ENCODE measurements at places on chromosomes 2 and 18.
A peak's percentile ranks its signal among the peaks of the same experiment; 100 is the strongest.

DNA sequence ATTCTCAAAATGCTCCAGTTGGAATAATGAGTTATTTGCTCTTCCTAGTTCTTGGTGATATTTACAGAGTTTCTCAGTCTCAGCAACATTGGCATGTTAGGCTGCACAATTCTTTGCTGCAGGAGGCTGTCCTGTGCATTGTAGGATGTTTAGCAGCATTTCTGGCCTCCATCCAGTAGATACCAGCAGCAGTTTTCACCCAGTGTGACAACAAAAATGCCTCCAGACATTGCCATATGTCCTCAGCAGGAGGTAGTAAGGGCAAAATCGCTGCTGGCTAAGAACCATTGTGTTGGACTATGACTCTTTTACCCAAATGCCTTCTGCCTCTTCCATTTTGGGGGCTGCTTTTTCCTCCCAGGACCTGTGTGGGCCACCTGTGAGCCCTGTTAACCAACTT is 50.4 kb downstream of the PAX8 start:
- DNase-seq, result no peak

GRCh38 chr2:64837116-64837731 is 152.0 kb upstream of the SLC1A4 start:
- no peak for DNase-seq

DNA sequence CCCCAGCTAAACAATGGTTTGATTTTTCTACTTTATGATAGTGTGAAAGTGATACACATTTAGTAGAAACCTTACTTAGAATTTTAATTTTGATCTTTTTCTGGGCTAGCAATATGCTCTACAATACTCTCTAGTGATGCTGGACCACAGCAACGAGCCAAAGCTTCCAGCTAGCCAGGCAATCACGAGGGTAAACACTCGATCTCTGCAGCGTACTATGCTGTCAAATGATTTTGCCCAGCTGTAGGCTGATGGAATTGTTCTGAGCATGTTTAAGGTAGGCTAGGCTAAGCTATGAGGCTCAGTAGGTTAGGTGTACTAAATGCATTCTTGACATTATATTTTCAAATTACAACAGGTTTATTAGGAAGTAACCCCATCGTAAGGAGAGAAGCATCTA is 207.5 kb downstream of the LRRTM4 start:
- DNase-seq, result no peak

- no peak for DNase-seq
Observed at GRCh38 chr2:236811062-236811656, 241.5 kb downstream of the ACKR3 start.

- DNase-seq, result no peak
Observed at GRCh38 chr18:75407468-75408437, 19.8 kb downstream of the SMIM21 start.

DNA sequence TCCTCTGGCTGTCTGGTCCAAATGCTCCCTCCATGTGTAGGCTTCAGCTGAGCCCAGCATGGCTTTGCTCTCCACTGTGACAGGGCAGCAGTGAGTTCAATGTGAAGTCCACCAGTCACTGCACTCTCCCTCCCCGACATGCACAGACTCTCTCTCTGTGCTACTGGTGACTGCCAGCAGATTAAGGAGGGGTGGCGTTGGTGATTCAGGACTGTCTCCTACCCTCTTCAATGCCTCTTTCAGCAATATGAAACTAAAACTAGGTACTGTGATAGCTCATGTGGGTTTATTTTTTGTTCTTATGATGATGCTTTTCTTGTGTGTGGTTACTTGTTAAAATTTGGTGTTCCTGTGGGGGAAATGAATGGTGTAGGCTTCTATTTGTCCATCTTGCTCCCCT is 201.0 kb upstream of the RBMS1 start:
- peak; percentile 58 for DNase-seq

GRCh38 chr2:156396126-156396525 is 40.1 kb upstream of the GPD2 start:
- DNase-seq, result no peak

DNA sequence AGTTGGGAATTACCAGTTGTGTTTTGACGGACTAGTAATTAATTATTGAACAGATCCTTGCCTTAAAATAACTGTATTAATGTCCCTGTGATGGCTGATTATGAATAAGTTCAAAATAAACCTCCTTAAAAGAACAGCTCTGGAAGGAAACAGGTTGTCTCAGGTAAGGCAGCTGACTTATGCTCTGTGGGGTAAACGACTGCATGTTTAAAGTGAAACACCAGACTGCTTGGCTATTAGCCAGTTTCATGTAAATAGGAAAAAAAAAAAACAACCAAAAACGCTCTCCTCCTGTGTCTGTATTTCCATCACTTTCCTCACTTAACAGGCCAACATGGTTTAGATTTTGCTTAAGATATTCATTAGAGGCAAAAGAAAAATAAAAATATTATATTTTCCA is 243.6 kb downstream of the TMEM182 start:
- no peak for DNase-seq

DNA sequence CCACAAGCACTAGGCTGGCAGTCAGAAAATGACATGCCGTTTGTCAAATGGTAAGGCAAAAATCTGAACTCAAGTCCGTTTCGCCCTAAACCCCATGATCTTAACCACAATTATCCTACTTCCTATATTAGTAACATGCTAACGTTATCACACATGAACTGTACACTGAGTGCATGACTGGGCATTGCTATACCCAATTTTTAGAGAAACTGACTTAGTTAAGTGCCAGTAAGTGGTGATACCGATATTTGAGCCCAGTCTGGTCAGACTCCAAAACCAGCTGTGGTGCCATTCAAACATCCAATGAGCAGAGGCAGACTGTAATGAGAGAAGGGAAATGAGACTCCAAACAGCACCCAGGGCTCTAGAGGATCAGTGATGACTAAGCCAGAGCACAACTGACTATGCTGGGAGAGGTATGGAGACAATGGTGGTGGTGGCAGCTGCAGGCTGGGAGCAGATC is 311.7 kb upstream of the PKDCC start:
- DNase-seq, result no peak

- peak; percentile 42 for DNase-seq
Observed at GRCh38 chr2:196263181-196263747, 91.9 kb upstream of the STK17B start.

DNA sequence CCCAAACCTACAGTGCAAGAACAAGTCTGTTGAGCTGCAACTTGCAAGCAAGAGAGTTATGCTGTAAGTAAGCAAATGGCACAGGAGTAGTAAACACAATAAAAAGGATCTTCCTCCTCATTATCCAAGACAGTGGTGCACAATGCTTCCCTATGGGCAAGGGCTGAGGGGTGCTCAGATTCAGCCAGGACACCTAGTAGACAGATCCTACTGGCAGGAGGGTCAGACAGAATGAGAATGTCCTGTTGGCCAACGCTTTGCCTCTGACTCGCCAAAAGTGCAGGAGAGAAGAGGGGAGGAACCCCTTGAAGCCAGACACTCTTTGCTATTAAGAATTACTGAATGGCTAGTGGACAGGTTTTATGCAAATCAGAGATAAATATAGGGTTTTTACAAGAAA is 280.4 kb upstream of the SESTD1 start:
- DNase-seq, result no peak

DNA sequence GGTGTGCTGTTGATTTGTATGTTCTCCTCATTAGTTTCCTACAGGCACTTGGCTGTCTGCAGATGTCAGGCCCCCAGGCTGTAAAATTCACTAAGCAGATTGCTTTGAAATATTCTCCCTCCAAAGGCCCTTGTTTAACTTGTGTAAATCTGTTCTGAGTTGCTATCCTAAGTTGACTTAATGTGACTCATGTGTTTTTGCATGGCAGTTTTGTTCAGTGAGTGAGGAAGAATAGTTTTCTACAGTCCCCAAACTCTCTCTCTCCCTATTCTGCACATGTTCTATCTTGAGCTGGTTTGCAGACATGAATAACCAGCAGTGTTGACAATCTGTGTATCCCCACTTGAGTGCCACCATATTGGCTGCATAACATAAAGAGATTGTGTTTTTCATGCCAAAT is 1005.4 kb upstream of the DDX18 start:
- DNase-seq, result no peak

GRCh38 chr2:147998203-147998602 is 22.3 kb downstream of the ORC4 start:
- DNase-seq, result no peak

GRCh38 chr2:28674062-28674712 is 77.4 kb upstream of the PPP1CB start:
- DNase-seq, result no peak

DNA sequence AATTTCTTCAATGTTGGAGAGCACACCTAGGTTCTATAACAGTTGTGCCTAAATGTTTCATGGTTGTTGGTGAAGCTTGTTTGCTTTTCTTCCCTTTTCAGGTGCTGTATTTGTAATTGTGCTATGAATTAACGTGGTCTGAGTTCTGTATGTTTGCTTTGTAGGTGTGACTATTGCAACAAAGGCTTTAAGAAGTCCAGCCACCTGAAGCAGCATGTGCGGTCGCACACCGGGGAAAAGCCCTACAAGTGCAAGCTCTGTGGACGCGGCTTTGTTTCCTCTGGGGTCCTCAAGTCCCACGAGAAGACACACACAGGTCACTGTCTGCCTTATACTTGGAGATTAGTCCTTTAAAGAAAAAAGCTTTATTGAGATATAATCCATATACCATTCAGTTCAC is 91.2 kb downstream of the ZNF236 start:
- no peak for DNase-seq

- peak; percentile 61 for DNase-seq
Observed at GRCh38 chr2:205682239-205682970, at the start of gene NRP2. Gene NRP2, plus strand, starts transcription at chr2:205682501. Its CDS starts 790 bp downstream, at chr2:205683291.

GRCh38 chr2:36362291-36362690 is 6.7 kb downstream of the CRIM1 start:
- DNase-seq, result no peak

DNA sequence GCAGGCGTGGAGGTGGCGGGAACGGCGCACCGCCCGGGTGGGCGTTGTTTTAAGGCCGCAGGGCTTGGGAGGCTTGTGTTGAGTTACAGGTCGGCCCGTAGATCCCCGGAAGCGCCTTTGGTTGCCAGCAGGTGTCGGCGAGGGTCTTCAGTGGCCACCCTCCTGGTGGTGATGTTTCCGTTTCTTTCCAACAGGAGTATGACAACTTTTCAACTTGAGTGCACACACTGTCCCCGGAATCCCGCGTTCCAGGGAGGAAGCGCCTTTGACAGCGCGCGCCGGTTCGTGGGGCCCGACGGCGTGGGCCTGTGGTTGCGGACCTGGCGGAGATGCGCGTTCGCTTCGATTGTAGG is 1.0 kb upstream of the HDAC4 start:
- DNase-seq, result no peak

DNA sequence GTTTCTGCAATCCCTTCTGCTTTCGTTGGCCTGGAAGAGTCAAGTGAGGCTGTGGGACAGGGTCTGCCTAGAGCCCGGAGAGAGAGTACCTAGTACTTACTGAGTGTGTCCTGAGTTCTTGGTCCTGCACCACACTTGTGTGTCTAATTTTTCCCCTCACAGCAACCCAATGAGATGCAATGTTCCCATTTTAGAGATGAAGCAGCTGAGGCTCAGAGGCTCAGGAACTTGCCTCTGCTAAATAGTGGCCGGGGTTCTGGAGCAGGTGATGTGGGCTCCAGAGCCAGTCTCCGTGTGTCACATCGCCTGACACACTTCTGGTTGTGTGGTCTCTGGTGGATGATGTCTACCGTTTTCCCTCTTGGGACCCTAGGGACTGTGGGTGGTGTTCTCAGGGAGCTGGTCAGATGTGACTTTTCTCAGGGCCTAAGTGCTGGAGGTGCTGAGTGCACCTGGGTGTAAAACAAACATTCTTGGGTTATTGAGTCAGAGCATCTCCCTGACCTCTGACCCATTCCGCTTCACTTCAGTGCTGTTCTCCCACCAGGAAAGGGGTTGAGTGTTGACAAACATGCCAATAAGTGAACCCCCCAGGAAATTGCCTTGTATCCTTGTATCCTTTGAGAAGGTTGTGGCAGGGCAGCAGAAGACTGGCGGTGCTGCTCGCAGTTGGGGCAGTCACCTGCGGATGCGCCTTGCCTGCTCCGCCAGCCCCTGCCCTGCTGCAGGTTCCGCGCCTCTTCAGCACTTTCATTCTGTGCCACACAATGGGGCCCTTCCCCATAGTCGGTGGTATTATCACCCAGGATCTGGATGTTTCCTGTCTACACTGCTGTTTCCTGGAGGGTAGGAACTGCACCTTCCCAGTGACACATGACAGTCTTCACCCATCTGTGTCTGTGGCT is 32.1 kb downstream of the HK2 start:
- no peak for DNase-seq

DNA sequence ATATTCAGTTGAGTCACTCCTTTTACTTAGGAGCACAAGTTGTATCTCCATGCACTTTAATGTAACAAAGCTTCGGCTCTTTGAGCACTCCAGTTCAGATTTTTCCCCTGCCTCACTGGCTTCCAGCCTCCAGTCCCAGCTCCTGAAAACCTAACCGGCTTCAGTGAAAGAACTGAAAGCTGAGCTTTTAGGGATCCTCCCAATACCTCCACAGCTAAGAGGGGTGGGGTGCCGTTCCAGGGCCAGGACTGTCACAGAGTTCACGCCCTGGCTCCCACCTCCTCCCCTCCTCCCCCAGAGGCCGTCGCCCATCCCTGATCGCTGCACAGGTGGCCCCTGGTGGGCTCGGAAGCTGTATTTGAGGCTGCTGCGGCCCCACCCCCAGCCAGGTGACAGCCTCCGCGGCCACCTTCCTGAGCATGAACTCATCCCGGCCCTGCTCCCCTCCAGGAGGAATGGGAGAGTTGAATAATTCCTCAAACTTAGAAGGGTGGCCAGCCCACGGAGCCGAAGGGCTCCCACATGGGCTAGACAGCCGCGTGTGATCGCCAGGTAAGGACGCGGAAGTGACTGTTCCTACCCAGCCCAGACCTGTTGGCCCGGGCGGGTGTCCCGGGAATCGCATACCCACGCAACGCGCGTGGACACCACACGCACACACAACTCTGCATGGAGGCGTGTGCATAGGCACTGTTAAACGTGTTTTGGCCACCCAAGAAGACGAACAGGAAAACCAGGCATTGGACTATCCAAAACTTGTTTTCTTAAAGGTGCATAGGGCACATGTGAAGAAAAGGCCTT is 1.8 kb downstream of the MYO5B start:
- no peak for DNase-seq

DNA sequence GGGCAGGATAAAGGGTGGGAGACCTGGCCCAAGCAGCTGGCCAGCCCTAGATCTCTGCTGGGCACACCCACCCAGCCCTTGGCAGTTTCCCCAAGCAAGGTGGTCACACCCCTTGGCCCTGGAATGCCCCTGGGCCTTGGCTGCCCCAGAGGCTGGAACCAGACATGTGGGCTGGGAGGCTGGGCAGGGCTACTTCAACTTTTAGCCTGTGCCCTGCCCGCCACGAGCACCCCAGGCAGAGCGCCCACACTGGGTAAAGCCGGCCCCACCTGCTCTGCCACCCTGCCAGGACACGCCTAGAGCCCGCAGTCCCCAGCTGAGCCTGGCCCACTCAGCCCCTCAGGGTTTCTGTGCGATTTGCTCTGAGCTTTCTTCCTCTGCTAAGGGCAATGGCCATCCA is 119.7 kb upstream of the SMAD2 start:
- no peak for DNase-seq
